A172 (cell line): ENCODE measurements at places on chromosomes 16 and 17.

- peak; percentile 86 for DNase-seq
These were observed at the start of gene ATXN2L for GRCh38 chr16:28822520-28823290. TSS of gene ATXN2L (plus strand) at chr16:28822999. CDS start at chr16:28823260, 261 bp downstream.

GRCh38 chr16:4338125-4338582, 13.0 kb downstream of the PAM16 start:
- DNase-seq, result no peak

DNA sequence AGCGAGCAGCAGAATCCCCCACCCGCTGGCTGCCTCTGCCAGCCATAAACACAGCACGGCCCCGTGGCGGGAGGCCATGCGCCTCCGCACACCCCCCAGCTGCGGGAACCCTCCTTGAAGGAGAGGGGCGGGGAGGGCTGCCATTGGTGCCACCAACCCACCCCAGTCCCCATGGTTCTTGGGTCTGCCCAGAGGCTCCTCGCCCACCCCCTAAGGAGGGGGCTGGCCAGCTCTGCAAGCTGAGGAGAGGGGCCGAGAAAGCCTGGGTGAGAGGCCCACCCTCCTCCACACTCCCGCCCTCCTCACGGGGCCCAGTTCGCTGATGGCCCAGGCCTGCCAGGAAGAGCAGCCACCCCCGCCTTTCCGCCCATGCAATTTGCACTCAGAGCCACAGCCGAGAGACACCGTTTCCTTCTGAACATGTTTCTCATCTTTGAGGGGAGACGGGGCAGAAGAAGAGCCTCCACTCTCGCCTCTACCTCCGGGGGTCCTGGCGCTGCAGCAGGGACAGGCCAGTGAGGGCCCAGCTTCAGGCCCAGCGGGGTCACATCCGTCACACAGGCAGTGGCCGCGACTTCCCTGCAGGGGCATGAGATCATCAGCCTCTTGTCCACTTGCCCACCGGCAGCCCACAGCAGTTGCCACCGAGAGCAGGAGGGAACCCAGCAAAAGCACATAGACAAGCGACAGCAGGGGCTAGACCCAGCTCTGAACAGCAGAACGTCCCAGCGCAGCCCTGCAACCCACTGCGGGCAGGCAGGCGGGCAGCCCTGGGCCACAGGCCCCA, 23.0 kb downstream of the KATNB1 start:
- no peak for DNase-seq

DNA sequence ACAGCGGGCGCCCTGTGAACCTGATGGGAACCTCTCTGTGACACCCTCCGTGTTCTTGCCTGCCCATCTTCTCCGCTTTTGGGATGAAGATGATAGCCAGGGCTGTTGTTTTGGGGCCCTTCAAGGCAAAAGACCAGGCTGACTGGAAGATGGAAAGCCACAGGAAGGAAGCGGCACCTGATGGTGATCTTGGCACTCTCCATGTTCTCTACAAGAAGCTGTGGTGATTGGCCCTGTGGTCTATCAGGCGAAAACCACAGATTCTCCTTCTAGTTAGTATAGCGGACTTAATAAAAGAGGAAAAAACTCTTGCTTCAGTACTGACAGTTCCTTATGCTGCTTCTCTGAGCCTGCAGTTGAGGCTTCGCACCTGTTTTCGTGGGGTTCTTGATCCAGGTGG, 10.5 kb downstream of the CDK5RAP3 start:
- no peak for DNase-seq

GRCh38 chr17:47946929-47947397, 5.6 kb downstream of the PNPO start:
- DNase-seq, result peak; percentile 92

DNA sequence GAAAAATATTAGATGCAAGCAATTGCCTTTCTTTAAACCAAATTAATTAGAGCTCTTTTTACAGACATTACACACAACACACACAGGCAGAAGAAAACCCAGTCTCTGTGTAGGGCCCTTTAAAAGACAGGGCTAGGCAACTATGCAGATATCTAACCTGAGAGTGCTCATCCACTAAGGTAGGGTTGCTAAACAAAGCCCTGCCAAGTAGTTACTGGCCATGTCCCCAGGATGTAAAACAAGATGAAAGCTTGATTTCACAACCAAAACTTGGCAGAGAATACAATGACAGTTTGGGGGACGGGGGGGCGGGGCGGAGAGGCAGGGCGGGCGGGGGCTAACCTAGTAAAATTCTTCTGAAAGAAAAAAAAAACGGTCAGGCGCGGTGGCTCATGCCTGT, 669.0 kb upstream of the CA10 start:
- no peak for DNase-seq

- no peak for DNase-seq
These were observed 27.4 kb upstream of the NAGLU start for GRCh38 chr17:42508426-42509165.

GRCh38 chr17:39965017-39965699, 2.4 kb downstream of the GSDMA start:
- DNase-seq, result no peak

GRCh38 chr17:69949973-69950695, 124.9 kb upstream of the KCNJ16 start:
- no peak for DNase-seq

- peak; percentile 59 for DNase-seq
These were observed 32.3 kb downstream of the RAP1GAP2 start for GRCh38 chr17:2828397-2829038.

- no peak for DNase-seq
These were observed 3.3 kb upstream of the CES1 start for GRCh38 chr16:55836158-55836611.
